ENCODE measurements at places on chromosomes 13 and 19.

DNA sequence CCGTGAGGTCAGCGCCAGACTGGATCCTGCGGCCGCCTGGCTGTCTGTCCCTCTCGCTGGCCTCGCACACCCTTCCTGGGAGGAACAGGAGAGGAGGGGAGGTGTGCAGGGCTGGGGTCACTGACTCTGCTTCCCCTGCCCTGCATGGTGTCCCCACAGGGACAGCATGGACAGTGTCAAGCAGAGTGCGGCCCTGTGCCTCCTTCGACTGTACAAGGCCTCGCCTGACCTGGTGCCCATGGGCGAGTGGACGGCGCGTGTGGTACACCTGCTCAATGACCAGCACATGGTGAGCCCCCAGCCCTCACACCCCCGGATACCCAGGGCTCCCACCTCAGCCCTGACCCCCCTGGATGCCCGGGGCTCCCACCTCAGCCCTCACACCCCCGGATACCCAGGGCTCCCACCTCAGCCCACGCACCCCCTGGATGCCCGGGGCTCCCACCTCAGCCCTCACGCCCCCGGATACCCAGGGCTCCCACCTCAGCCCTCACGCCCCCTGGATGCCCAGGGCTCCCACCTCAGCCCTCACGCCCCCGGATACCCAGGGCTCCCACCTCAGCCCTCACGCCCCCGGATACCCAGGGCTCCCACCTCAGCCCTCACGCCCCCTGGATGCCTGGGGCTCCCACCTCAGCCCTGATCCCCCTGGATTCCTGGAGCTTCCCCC is 21.2 kb downstream of the FUZ start:
- DNase-seq: no peak

- DNase-seq: peak; percentile 88
Measured at GRCh38 chr19:47483800-47484690, at the start of gene KPTN. KPTN (minus strand) TSS chr19:47484219; CDS start chr19:47484160, 59 bp downstream.

GRCh38 chr19:8363803-8364771 is at the start of gene ANGPTL4:
ANGPTL4 (plus strand) TSS chr19:8364155; CDS start chr19:8364322, 167 bp downstream.
- DNase-seq: no peak

- DNase-seq: no peak
Measured at GRCh38 chr19:19120308-19121231, 17.7 kb downstream of the TMEM161A start.

DNA sequence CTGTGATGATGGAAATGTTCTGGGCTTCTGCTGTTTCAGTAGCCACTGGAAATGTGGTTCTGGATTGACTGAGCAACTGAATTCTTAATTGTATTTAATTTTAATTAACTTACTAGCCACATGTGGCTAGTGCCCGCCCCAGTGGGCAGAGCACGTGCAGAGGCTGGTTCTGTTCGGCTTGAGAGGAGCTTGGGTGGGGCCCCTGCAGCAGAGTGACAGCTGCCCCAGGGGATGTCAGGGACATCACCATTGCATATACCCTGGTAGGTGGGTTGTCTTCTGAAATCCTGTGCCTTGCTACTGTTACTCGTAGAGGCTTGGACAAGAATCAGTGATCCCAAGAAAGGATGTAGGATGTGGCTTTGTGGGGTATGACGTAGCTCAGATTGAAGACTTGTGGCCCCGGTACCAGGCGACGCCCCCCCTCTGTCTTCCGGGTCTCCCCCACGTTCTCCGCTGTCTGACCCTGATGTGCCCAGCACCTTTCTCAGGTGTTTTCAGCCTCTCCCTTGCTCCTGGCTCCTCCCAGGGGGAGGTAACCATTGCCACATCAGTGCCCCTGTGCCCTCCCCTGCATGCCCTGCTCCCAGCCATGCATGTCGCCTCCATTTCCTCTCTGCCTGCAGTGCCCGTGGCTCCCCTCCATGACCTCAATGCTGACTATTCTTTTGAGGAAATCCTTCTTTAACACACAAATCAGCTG is 102.6 kb upstream of the RNF113B start:
- no peak for DNase-seq

DNA sequence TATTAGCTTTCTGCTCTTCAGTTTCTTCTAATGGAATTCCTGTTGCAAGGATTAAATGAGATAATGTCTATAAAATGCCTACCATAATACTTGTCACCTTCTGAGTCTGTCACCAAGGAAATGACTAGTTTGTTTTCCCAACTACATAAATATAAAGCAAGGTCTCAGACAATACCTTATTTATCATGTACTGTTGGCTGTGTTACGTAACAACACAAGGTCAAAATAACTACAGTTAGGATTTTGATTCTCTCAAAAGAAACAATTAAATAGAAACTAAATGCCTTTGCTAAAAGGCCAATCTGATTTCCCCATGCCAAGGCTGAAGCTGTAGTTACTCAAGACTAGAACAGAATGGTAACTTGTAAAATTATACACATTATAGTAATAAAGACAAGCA is 134.5 kb downstream of the PCDH9 start:
- no peak for DNase-seq

DNA sequence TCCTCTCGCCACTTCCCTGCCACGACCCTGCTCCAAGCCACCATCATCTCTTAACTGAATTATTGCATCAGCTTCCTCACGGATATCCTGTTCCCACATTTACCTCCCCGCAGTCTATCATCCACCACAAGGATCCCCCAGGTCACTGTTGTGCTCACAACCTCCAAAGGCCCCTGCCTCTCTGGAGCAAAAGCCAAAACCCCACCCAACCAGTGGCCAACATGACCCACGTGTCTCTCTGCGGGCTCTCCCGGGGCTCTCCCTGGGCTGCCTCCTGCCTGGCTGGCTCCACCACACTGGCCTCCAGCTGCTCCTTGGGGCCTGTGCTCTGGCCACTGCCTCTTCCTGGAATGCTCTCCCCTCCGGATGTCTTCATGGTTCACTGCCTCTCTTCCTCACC is 809.3 kb downstream of the UQCRFS1 start:
- DNase-seq: no peak

GRCh38 chr19:10286803-10287737 is at the start of gene ICAM4:
ICAM4 (plus strand) TSS chr19:10286955; CDS start chr19:10287013, 58 bp downstream.
- no peak for DNase-seq

GRCh38 chr19:17510220-17510993 is 1.0 kb upstream of the PGLS start:
- DNase-seq: no peak

- no peak for DNase-seq
Measured at GRCh38 chr13:85537601-85538000, 261.6 kb downstream of the SLITRK6 start.

Data from NCI-H1092 treated with DMSO at 0.1 percent for 48 hours (cell line).